ENCODE measurements at places on chromosomes 12 and 14.
A peak's percentile ranks its signal among the peaks of the same experiment; 100 is the strongest.

DNA sequence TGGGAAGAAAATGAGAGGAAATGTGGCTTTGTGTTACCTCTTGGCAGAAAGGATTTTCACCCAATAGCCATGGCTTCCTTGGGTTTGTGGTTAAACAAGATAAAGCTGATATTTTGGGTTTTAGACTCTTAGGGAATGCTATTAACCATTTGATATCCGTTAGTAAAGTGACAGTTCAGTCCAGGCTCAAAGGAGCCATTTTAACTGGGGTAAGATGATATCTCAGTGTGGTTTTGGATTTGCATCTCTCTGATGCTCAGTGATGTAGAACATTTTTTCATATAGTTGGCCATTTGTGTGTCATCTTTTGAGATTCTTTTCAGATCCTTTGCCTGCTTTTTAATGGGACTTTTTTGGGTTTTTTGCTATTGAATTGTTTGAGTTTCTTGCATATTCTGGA is 30.1 kb downstream of the IFT43 start:
- DNase-seq = no peak

- no peak for DNase-seq
Measured at GRCh38 chr12:112862636-112863290, 44.0 kb upstream of the OAS1 start.

DNA sequence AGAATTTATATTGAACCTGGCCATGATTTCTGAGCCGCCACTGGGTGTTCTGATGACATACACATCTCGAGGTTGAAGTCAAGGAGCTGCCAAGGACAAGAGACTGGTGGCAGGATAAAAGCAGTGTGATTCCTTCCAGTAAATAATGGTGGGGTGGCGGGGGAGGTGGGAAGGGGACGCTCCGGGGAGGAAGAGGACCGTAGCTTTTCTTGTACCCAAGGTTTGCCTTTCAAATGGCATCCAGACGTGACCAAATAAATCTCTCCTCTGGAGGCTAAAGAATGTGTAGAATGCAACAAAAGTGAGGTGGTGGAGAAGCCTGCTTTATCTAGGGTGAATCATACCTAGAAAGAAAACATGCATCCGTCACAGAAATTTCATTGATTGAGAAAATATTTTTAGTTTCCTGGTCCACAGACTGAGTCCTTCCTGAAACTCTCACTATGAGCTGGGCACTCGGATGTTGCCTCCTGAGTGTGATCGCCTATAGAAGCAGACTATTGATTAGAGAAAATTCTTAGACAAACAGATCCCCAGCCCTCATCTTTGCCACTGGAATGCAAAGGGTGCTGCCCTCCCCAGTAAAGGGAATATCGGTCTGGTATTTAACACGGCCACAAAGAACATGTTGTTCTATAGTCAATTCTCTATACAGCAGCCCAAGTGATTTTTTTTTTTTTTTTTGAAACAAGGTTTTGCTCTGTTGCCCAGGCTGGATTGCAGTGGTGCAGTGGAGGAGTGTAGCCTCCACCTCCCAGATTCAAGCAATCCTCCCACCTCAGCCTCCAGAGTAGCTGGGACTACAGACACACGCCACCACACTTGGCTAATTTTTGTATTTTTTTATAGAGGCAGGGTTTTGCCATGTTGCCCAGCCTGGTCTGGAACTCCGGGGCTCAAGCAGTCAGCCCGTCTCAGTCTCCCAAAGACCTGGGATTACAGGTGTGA is 112.1 kb downstream of the DPF3 start:
- DNase-seq = no peak

DNA sequence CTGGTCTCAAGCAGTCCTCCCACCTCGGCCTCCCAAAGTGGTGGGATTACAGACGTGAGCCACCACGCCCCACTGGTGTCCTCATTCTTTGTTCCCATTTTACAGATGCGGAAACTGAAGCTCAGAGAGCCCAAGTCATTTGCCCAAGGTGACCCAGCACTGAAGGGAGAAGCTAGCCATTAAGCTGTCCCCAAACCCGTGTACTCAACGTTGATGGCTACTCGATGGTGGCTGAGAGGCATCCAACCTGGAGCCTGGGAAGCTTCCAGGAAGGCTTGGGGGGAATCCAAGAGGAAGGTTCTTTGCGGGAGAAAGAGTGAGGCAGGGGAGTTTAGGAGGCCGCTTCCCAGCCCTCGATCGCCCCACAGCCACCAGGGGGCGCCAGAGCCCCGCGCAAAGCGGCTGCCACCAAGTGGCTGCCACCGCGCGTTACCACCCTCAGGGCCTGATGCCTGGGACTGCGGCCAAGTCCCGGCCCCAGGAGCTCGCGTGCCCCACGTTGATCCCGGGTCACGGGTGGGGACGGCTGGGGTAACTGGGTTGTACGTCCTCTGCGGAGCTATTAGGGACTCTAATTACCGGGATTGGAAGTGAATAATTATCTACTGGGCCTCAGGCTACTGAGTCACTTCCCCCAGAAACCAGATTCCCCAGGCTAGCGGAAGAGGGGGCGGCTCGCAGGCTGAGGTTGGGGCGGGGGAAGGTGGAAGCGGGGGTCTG is 8.8 kb upstream of the SH2B3 start:
- peak; percentile 80 for DNase-seq

- no peak for DNase-seq
Measured at GRCh38 chr14:69632593-69633151, 21.3 kb downstream of the SUSD6 start.

- DNase-seq = peak; percentile 28
Measured at GRCh38 chr14:73752297-73752992, 38.3 kb upstream of the PNMA1 start.

DNA sequence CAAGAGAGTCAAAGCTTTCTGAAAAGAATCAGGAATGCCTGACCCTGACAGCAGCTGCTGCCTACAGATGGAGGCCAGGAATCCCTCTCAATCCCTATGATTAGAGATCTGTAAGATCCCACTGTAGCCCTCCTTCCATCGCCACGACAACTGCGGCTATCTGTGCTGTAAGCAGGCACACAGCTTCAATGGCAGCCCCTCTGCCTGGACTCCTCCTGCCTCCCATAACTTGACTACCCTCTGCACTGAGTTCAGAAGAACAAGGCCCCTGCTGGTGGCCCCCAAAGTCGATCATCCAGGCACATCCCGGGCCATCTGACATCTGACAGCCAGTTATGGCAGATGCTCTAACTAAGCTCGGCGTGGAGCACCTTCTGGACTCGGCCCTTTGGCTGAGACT is 2.9 kb downstream of the CLMN start:
- no peak for DNase-seq

GRCh38 chr12:24482882-24483604 is 465.9 kb downstream of the BCAT1 start:
- no peak for DNase-seq

- no peak for DNase-seq
Measured at GRCh38 chr12:107165581-107165980, 72.2 kb upstream of the CRY1 start.

DNA sequence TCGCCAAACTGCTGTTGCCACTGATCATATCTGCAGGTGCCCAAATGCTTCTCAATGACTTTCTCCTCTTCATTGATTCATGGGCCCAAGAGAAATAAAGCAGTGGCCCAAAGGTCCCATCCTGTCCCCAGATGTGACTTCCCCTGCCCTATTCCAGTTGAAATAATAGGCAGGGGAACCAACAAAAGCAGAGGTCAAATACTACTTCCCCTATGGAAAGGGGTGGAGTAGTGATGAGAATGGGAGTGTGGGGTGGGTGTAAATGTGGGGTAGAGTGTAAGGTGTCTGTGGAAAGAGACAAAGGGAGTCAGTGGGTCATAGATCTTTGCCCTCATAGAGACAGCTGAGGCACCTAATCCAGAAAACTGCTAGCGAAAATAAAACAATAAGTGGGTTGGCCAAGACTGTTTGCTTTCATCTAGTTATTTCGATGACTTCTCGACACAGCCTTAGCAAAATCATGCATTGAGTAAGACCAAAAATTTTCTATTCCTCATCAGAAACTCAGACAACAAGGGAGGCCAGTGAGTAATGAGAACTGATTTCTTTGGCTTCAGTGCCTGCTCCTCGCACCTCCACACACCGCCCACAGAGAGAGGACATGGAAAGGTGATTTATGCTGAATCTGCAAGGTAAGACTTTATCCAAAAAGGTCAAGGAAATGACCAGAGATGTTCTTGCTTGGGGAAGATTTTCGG is 10.9 kb upstream of the IL22 start:
- no peak for DNase-seq

GRCh38 chr14:55340482-55340881 is 69.3 kb downstream of the FBXO34 start:
- no peak for DNase-seq

GRCh38 chr12:50149311-50149710 is 17.9 kb downstream of the CERS5 start:
- no peak for DNase-seq
